T-helper 17 cell (primary cell): ENCODE measurements at places on chromosomes 1 and 21.

DNA sequence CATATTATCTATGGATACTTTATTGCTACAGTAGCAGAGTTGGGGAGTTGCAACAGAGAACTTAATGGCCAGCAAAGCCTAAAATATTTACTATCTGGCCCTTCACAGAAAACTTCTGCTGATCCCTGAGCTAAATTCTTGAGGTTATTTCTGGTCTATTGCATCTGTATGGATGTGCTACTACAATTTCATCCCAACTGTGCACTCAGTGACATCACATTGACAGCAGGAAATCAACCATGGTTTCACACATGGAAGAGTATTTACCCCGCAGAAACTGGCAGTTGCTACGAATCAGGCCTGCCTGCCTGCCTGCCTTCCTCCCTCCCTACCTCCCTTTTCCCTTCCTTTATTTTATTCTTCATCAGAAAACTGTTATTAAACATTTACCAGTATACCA lies 12.1 kb downstream of the CLCA2 start:
- H3K36me3 ChIP-seq: no peaks in the 10 kb centered on the region
- no peak for DNase-seq
- H3K4me1 ChIP-seq: peaks cover 2% of the 10 kb centered on the region
- H3K27ac ChIP-seq: no peak overlapping the region
- peaks cover 26% of the 10 kb centered on the region for H3K27me3 ChIP-seq

DNA sequence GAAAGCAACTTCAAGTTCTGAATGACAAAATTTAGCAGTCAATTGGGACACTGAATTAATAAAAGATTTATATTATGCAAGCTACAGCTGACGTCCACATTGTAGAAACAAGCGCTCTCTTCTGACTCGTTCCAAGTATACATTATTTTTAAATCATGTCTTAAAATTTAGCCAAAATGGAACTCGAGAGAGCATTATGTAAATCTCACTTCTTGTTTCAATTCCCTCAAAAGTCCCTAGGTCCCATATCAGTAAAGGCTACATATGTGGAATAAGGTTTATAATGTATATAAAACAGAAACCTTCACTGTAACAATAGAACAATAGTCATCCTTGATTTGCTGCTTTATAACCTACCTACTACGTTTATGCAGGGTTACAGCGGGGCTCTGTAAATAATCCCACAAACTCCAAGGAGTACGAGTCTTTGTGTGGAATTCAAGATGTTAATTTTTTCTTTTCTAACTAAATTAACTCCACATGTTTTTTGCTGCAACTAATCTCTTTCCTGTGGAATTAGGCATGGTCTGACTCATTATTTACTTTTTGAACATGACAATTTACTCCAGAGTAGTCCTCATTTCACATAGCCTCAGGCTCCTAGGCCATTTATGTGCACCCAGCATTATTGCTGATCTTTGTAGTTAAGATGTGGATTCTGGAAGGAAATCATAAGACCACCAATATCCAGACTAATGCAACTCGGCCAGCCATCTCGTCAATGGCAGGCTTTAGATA lies 785.1 kb downstream of the LTN1 start:
- H3K4me3 ChIP-seq: no peak overlapping the region
- no peak overlapping the region for H3K27ac ChIP-seq
- H3K27me3 ChIP-seq: no peaks in the 10 kb centered on the region

DNA sequence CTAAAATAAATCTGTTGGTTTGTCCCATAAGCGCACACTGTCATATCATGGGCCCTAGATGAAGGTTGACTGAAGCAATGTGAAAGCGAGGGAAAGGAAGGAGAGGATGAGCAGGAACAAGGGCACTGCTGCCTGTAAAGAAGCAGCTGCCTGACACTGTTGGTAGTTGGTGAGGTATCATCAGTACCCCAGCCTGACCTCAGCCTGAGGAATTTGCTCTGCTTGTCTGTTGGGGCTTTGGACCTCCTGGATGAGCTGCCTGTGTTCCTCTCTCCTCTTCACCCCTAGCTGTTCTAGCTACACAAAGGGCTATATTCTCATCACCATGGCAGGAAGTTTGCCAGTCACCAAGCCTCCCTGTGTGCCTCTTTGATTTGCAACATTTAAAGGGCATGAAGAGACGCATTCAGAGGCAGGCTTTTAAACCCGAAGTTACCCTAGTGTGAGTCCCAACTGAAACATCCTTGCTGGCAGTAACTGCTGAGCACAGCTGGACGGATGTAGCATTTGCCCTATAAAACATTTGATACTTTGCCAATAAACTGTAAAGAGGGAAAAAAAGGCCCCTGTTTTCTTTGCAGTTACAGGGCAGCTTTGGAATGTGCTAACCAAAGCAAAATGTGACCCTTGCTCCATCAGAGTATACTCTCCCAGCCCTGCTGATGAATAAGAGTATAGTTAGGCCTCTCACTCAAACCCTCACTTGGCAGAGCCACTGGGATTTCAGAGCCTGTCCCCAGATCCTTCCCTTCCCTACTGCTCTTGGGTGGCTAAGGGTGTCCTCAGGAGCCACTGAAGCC lies 22.2 kb upstream of the SPATA6 start:
- H3K4me3 ChIP-seq: no peak overlapping the region
- H3K36me3 ChIP-seq: peaks cover 4% of the 10 kb centered on the region
- H3K27me3 ChIP-seq: peaks cover 36% of the 10 kb centered on the region
- no peak for DNase-seq

DNA sequence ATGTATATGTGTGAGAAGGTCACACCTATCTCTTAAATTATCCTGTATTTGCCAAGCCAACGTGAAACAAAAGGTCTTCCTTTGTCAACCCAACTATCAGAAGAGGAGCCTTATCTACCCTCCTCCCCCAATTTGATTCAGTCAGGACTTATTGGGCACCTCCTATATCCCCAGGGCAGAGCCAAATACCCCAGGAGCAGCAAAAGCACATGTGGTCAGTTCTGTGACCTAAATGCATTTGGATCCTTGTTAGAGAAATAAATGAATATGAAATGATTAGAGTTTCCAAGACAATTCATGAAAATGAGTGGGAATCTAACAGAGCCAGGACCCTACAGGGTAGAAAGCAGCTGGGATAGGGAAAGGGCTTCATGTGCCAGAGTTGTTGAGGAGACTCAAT lies 37.0 kb upstream of the KCND3 start:
- no peak overlapping the region for H3K27ac ChIP-seq
- H3K36me3 ChIP-seq: no peaks in the 10 kb centered on the region
- H3K27me3 ChIP-seq: peaks cover 72% of the 10 kb centered on the region
- DNase-seq: no peak

DNA sequence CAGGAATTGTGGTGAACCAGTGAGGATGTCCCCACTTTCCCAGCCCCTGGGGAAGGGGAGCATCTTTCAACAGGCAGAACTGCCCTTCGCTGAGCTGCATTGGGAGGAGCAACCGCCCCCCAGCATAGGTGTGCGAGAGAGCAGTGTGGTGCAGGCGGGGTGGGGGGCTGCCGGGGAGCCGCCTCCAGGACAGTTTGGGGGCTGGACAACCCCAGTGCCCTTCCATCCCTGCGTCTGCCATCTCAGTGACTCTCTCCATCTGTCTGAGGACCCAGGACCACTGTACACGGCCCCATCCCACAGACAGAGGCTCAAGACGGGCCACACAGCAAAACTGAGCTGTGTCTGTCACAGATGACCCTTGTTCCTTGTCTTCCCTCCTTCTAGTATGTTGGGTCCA lies 14.2 kb downstream of the PODN start:
- no peaks in the 10 kb centered on the region for H3K36me3 ChIP-seq
- peaks cover 6% of the 10 kb centered on the region for H3K27me3 ChIP-seq
- DNase-seq: peak; percentile 3
- peaks cover 2% of the 10 kb centered on the region for H3K4me1 ChIP-seq
- H3K27ac ChIP-seq: no peak overlapping the region

GRCh38 chr1:221272940-221273339 lies 393.7 kb downstream of the HLX start:
- H3K4me3 ChIP-seq: no peak overlapping the region
- H3K27me3 ChIP-seq: no peaks in the 10 kb centered on the region
- no peaks in the 10 kb centered on the region for H3K36me3 ChIP-seq

DNA sequence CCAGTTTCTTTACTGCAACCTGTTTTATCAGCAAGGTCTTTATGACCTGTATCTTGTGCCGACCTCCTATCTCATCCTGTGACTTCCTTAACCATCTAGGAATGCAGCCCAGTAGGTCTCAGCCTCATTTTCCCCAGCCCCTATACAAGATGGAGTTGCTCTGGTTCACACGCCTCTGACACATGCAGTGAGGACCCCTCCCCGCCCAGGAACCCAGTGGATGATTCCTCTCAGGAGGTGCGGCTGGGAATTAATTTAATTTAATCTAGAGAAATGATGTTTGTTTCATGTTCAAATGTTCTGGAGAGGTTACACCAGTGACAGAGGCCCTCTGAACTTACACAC lies 39.0 kb upstream of the LBR start:
- peak overlapping the region; percentile 93 for H3K4me3 ChIP-seq
- no peak for DNase-seq
- H3K27ac ChIP-seq: peak overlapping the region; percentile 97
- no peaks in the 10 kb centered on the region for H3K27me3 ChIP-seq

- peaks cover 5% of the 10 kb centered on the region for H3K4me1 ChIP-seq
- H3K27me3 ChIP-seq: peaks cover 30% of the 10 kb centered on the region
- H3K36me3 ChIP-seq: no peaks in the 10 kb centered on the region
- H3K27ac ChIP-seq: no peak overlapping the region
- H3K4me3 ChIP-seq: no peak overlapping the region
Observed at GRCh38 chr1:205669341-205670149, 10.8 kb downstream of the SLC45A3 start.

- peaks cover 5% of the 10 kb centered on the region for H3K4me1 ChIP-seq
- no peak for DNase-seq
- no peaks in the 10 kb centered on the region for H3K36me3 ChIP-seq
- no peak overlapping the region for H3K4me3 ChIP-seq
- H3K27ac ChIP-seq: no peak overlapping the region
- H3K27me3 ChIP-seq: peaks cover 21% of the 10 kb centered on the region
Observed at GRCh38 chr1:201675143-201675542, 136.2 kb downstream of the NAV1 start.

- H3K4me3 ChIP-seq: no peak overlapping the region
- no peak for DNase-seq
- peaks cover 4% of the 10 kb centered on the region for H3K36me3 ChIP-seq
- H3K27ac ChIP-seq: no peak overlapping the region
- H3K27me3 ChIP-seq: peaks cover 20% of the 10 kb centered on the region
- H3K4me1 ChIP-seq: peaks cover 6% of the 10 kb centered on the region
Observed at GRCh38 chr1:181206979-181207790, 118.7 kb downstream of the IER5 start.

GRCh38 chr1:84687714-84688462 lies 2.4 kb downstream of the SSX2IP start:
- H3K27ac ChIP-seq: peak overlapping the region; percentile 99
- peaks cover 44% of the 10 kb centered on the region for H3K4me1 ChIP-seq
- DNase-seq: no peak

DNA sequence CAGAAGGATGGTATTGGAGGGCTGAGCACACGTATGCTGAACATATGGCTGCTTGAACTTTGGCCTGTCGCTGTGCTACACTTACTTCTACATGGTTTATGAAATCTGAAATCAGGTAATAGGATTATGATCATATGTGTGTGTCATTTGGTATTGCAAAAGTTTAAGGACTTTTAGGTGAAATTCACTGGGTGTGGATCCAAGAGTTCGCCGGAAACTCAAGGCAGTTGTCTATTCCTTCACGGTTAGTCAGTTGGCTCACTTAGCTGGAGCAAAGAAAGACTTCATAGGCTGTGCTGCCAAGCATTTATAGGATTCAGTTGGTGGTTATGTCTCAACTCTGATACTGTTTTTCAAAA lies 927 bp downstream of the UAP1 start:
- H3K4me1 ChIP-seq: peaks cover 38% of the 10 kb centered on the region
- H3K27ac ChIP-seq: peak overlapping the region; percentile 94
- no peaks in the 10 kb centered on the region for H3K27me3 ChIP-seq
- no peak for DNase-seq
- H3K36me3 ChIP-seq: peaks cover 3% of the 10 kb centered on the region

DNA sequence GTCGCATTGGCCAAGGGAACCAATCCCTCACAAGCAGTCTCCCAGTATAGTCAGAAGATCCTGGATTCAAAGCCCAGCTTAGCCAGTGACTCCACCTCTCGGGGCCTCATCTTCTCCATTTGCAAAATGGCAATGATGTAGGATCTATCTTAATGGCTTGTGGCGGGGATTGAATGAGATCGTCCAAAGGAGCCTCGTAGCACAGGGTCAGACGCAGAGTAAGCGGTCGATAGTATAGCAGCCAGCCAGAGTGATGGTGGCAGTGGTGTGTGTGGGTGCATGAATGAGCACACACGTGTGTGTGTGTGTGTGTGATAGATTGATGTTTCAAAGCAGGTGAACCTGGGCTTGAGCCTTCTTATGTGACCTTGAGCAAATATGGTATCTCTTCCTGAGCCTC lies 79.8 kb upstream of the WNT4 start:
- peaks cover 4% of the 10 kb centered on the region for H3K4me1 ChIP-seq
- H3K27me3 ChIP-seq: peaks cover 65% of the 10 kb centered on the region
- H3K4me3 ChIP-seq: no peak overlapping the region

GRCh38 chr1:156727492-156727891 lies 777 bp upstream of the METTL25B start:
- no peak overlapping the region for H3K27ac ChIP-seq
- H3K36me3 ChIP-seq: peaks cover 3% of the 10 kb centered on the region
- H3K4me1 ChIP-seq: peaks cover 17% of the 10 kb centered on the region
- no peak overlapping the region for H3K4me3 ChIP-seq

DNA sequence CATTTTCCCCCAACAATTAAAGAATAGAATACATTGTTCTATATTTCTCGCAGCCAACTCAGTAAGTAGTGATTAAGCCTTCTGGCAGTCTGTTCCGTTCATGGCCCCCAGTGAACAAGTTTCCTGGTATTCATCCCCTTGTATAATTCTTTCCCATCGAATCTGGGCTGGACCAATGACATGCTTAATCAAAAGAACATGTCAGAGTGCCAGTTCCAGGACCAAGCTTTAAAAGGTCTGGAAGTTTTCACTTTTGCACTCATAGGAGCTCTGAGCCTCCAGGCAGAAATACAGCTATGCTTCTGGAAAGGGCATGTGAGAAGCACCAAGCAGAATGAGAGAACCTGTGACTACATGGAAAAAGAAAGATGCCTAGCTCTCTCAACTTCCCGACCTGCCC lies 22.5 kb upstream of the DPYD start:
- H3K27me3 ChIP-seq: no peaks in the 10 kb centered on the region
- no peak overlapping the region for H3K4me3 ChIP-seq
- peaks cover 23% of the 10 kb centered on the region for H3K4me1 ChIP-seq
- H3K27ac ChIP-seq: no peak overlapping the region
- DNase-seq: no peak
